Stimulated activated naive CD4-positive, alpha-beta T cell (primary cell): ENCODE measurements at places on chromosomes 4 and X.

- no peak for DNase-seq
Observed at GRCh38 chr4:87985097-87985886, 9.8 kb downstream of the SPP1 start.

DNA sequence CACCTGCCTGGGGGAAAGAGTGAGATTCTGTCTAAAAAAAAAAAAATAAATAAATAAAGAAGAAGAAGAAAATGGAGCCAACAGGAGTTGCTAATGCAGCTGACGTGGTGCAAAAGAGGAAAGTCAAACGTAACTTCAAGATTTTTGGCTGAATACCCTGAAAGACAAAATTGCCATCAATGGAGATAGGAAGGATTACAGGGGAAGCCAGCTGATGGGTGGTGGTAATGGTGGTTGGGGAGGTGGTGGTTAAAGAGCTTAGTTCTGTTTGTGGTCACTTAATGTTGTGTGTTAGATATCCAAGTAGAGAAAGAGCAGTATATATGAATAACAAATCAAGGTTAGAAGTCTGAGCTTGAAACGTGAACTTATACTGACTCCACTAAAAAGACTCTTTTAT lies 225.4 kb downstream of the ARHGAP24 start:
- DNase-seq, result no peak

DNA sequence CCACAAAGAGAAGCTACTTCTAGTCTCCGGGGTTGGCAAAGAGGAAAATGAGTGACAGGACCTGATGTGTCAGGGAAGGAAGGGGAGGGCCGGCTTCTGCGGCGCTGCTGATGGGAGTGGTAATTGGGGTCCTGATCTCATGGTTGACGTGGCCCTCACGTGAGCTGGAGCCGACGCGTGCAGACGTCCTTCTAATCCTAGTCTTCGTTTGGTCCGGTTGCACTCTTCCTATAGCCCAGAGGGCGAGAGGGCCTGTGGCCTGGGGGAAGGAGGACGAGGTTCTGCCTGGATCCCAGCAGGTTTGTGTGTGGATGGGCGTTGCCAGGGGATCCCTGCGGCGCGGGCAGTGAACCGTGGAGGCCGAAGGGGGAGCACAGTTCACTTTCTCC lies at the start of gene ARMCX1:
TSS of gene ARMCX1 (plus strand) at position 186 of the 389 bp plus-strand sequence. CDS start 2,384 bp downstream, outside the sequence.
- no peak for DNase-seq

GRCh38 chr4:181018472-181018871 lies 1224.7 kb upstream of the TENM3 start:
- DNase-seq, result no peak

GRCh38 chr4:57102050-57102624 lies 8.0 kb downstream of the IGFBP7 start:
- DNase-seq, result no peak

DNA sequence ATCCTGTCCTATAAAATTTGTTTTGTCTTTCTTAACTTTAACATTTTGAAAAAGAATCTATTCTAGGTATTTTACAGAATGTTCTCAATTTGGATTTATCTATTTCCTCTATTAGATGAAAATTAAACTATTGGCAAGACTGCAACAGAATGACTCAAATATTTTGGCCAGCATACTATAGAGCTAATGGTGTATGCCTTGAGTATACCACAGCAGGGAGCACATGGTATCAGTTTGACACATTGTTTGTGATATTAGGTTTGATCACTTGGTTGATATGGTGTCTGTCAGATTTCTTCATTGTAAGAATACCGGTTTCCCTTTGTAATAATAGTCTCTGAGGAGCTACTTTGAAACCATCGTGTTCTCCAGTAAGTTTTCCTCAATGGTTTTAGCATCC lies 87.8 kb upstream of the NPNT start:
- DNase-seq, result no peak

- no peak for DNase-seq
Observed at GRCh38 chr4:188532751-188533150, 393.5 kb downstream of the TRIML1 start.

GRCh38 chr4:1232661-1233621 lies 16.0 kb downstream of the CTBP1 start:
- DNase-seq, result no peak

DNA sequence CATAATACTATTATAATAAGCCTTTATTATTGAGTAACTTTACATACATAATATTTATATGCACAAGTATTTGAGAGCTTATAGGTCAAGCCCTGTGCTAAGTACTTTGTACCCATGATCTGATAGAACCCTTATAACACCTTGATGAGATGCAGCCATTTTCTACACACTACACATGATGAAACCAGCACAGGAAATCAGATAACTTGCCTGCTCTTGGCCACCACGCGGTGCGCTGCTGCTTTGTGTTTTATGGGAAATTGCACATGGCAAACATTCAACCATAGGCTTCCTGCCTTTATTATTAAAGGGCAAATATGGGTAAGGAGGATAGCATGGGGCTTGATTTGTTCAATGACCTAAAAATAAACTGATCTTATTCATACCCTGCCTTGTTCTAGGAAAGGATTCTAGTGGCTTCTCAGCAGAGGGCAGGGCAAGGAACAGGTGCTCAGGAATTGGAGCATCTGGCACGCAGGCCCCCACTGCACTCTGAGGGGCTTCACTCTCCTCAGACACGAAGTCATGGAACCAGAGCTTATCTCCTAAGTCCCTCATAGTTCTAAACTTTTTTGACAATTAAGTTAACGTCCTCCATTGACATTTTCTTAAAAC lies 31.6 kb upstream of the NAP1L5 start:
- no peak for DNase-seq

DNA sequence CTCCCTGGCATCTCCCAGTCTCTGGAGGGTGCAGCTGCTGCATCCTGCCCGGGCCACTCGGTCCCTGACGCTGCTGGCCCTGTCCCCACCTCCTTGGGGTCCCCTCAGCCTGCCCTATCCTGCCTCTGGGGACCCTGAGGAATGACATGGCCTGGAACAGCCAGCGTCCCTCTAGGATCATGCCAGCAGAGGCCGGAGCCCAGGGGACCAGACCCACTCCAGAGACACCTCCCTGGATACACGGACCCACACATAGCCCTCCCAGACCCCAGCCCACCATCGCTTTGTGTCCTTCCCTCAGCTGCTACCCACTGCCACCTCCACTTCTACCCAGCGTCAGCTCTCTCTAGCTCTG lies 35.5 kb downstream of the CPLX1 start:
- DNase-seq, result no peak

DNA sequence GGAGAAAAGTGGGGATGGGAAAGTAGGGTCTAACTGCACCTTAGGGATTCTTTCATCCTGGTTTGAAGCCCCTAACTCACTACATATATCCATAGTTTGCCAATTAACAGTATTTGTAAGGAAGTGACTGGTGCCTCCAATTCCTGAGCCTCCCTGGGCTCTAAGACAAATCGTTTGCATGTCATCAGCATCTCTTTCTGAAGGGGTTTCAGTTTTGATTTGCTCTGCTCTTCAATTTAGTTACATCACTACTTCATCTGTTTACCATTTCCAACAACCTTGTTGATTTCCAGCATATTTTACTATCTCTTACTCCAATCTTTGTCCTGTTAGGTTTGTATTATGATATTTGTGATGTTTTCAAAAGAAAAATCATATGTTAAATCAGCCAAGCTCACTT lies 15.5 kb upstream of the DDX60 start:
- DNase-seq, result no peak

GRCh38 chr4:128528793-128529553 lies 241.4 kb upstream of the PGRMC2 start:
- no peak for DNase-seq
